Activated naive CD4-positive, alpha-beta T cell treated with anti-CD3 and anti-CD28 coated beads, Interleukin-2, amount 50 U/mL, for 72 hours (primary cell): ENCODE measurements at places on chromosomes 3 and 15.
A peak's percentile ranks its signal among the peaks of the same experiment; 100 is the strongest.

DNA sequence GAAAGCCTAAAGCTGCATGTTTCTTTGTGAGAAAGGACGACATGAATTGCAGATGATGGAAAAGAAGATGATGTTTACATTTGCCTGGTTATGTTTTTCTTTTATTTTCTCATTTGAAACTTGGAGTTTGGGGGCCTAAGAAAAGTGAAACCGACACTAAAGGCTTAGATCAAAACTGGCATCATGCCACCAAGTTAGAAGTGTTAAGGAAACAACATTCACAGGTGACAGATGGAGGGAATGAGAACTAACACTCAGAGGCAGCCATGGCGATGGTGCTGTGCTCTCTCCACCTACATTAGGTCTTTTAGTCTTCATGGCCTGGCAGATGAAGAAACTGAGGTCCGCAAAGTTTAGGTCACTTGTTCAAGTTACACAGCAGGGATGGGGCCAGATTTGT is 923.6 kb downstream of the TUSC7 start:
- no peak for DNase-seq

DNA sequence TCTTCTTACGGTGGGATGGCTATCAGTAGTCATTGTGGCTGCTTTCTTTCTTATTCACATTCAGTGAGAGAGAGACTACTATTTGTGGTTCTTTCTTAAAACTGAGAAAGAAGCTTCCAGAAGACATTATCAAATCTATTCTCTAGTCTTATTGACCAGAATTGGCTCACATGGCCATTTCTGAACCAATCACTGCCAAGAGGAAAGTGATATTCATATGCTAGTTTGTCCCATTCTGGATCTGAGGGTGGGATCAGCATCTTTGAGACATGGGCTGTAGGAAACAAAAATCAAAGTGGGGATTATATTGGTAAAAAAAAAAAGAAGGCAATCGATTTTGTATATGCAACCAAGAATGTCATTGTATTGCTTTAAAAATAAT is 106.4 kb upstream of the RASGRP1 start:
- DNase-seq, result no peak

DNA sequence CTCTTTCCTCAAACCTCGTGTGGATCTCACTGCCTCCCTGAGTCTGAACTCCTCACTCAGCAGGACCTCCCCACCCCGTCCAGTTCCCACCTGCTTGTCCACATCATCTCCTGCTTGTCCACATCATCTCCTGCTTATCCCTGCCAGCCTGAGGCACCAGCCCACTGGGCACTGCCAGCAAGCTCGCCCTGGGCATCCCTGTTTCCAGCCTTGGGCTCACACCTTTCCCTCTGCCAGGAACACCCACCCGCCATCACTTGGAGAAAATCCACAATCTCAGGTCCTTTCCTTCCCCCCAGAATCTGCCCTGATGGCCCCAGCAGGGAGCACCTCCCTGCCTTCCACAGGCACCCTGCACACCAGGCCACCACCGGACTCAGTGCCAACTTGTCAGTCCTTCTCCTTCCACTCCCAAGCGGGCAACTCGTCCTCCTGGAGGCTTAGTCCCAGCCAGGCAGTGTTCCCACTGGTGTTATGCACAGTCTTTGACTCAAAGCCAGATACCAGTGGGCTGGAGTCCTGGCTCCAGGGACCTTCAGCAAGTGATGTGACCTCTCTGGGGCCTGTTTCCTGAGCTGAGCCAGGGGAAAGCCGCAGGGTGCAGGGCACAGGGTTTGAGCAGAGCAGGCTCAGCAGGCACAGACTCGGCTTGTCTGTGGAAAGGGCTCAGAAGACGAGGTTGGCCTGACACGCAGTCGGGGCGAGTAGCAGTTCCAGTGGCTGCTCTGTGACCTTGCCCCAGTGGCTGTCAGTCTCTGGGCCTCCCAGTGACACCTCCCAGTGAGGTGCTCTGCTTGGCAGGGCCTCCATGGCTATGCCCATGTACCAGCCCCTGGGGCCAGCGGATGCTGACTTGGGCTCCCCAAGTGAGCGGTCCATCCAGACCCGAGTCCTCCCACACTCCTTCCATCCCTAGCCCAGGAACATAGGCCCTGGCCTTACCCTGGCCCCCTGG is 9.5 kb upstream of the MESP2 start:
- no peak for DNase-seq

GRCh38 chr15:99071091-99071680 is 33.7 kb upstream of the SYNM start:
- no peak for DNase-seq

GRCh38 chr3:191139736-191140135 is 59.3 kb upstream of the OSTN start:
- DNase-seq, result no peak

DNA sequence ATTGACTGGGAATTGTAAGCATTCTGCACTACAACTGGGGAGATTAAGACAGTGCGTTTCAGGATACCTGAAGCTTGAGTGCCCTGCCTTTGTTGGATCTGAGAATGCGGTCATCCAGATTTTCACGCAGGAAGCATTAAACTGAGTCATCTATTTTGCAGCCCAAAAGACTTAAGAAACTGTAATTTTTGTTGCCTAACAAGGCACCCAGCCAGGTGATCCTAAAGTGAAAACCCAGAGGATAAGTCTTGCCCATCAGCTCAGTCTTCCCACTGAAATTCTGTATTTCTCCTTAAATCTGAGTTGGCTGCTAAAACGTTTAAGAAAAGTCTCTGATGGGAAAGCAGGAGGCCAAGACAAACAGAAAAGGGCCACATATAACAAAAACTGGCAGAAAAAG is 242.5 kb upstream of the TMCO5A start:
- DNase-seq, result no peak

DNA sequence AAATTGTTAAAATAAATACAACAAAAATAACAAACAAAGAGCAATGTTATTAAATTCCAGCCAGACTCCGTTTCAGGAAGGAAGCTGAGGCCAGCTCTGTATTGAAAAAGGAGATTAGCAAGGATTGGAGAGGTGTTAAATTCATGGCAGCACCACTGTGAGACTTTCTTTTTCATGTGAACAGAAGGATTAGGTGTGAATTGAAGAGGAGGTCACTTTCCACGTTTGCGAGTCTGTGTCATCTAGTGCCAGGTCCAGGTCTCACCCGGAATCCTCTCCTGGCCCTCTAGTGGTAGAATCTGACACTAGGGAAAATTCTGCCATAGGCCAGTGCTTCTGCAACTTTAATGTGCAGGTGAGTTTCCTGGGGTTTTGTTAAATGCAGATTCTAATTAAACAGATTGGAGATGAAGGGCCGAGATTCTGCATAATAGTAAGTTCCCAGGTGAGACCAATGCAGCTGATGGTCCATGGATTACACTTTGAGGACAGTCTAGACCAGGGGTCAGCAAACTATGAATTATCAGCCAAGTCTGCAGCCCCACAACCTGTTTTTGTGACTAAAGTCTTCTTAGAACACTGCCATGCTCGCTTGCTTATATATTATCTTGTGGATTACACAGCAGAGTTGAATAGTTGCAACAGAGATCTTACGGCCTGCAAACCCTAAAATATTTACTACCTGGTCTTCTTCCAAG is 9.2 kb upstream of the SLC6A1 start:
- DNase-seq, result peak; percentile 36
